Activated T-cell treated with anti-CD3 and anti-CD28 coated beads, Interleukin-2, amount 50 U/mL, for 72 hours (primary cell): ENCODE measurements at places on chromosomes 12 and 14. TPM values are rescaled to one million over a fixed set of nuclear protein-coding genes. Genes with fewer than 3 reads are reported as not detected.

- H3K27ac ChIP-seq: no peak overlapping the region
- peaks cover 38% of the 10 kb centered on the region for H3K27me3 ChIP-seq
- H3K4me3 ChIP-seq: no peak overlapping the region
- no peaks in the 10 kb centered on the region for H3K4me1 ChIP-seq
Measured at GRCh38 chr14:103223818-103224352, 100.6 kb downstream of the TNFAIP2 start.

GYS2 gene
- total RNA-seq: not detected

DNA sequence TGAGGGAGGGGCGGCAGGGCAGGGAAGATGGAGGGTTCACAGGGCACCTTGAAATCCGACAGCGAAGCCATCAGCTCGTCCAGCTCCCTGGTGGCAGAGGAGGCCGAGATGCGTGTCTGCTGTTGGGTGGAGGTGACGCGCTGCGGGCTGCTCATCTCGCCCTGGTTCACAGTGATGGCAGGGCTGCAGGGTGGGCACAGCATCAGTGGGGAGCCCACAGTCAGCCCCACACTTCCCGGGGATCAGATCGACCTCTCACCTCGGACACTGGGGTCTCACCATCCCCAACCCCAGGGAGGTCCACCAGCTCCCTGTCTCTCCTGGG is 20.6 kb upstream of the RPLP0 start:
- DNase-seq: no peak
- peaks cover 9% of the 10 kb centered on the region for H3K36me3 ChIP-seq
- no peak overlapping the region for H3K27ac ChIP-seq

RNU4-1 gene
- 2,627 TPM for total RNA-seq

MORN3 gene
- 3.2 TPM for total RNA-seq

DNA sequence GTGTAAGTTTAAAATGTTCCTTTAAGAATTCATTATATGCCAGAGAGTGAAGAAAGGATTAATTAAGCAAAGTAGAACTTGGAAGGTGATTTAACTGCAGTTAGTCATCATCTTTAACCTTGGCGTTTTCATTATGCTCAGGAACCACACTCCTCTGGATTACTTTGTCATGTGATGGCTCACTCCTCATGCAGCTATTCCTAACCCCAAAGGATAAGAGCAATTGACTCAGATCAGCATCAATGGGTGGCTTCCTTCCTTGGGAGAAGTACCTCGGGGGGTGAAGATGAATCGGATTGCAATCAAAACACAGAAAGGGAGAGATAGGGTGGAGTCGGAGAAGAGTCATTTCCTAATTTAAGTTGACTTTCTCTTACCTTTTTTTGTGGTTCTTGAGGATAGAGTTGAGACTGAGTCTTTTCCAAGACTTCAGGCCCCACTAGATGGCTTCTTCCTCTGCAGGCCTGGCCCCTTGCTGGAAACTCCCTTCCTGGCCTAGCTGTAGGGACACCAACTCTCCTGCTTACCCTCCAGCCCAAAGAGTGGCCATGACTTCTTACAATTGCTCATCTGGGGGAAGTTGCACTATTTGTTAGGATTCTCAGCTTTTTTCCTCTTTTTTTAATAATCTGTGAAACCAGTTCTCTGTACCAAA is 238.6 kb upstream of the DDHD1 start:
- H3K27me3 ChIP-seq: no peaks in the 10 kb centered on the region
- no peaks in the 10 kb centered on the region for H3K4me1 ChIP-seq
- no peak for DNase-seq
- peaks cover 4% of the 10 kb centered on the region for H3K36me3 ChIP-seq
- H3K4me3 ChIP-seq: no peak overlapping the region

TOMM20L gene
- not detected for total RNA-seq
